ENCODE measurements at places on chromosomes 2 and 18.

DNA sequence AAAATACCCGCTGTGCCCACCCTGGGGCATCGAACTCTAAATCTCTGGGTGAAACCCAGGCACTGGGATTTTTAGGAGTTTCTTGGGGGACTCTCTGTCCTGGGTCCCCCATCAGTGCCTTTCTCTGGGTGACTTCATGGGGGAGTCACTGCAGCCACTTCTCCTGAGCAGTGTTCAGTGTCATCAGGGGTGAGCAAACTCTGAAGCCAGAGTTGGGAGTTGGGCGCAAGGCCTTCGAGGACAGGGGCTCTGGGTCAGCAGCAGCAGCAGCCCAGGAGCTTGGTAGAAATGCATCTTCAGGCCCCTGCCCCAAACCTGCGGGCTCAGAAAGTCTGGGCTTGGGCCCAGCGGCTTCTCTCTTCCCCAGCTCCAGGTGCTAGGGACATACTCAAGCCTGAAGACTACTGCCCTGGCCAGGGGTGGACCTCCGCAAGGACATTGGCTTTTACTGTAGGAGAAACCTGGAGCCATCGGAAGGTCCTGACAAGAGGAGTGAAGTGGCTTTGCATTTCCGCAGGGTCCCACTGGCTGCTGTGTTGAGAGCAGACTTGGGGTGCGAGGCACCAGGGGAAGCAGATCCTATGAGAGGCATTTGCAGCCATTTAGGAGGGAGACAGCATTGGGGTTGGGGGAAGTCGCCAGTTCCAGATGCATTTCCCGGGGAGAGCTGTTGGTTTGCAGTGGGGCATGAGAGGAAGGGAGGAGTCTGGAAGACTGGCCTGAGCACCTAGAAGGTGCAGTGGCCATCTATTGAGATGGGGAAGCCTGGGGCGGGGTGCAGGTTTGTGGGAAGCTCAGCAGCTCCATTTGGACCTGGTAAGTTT is 51.5 kb upstream of the FAHD2A start:
- DNase-seq, result no peak

DNA sequence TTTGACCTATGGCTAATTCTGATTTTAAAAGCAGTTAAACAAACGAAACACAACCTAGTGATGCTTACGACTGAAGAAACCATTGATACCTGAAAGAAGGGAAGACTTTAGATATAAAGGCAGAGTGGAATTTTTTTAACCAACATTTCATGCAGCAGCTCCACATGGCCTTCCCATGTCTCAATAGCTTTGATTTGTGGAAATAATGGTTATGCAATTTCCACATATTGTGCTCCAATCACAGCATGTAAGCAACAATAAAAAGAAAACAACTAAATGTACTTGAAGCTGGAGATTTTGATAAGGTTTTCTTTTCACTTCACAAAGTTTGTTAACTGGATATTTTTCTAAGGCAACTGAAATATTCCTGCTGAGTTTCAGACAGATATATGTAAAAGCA is 82.0 kb upstream of the SLC39A10 start:
- no peak for DNase-seq

DNA sequence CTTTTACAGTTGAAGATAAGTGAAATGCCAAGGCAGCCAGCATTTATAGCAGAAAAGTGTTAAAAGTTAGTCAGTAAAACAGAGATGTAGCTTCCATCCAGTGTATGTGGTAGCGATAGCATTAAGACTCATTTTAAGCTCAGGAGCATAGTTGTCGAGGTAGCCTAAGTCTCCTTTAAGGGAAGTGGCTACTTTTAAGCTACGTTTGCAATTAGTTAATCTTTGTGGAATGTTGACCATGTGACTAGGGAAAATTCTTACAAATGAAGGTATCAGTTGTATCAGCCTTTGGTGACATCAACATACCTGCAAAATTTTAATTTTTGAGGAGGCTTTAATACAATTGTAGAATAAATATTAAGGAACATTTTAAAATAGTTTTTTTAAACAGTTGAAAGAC is 61.9 kb downstream of the LHCGR start:
- DNase-seq, result no peak

GRCh38 chr2:55017428-55017827 is 32.8 kb downstream of the RTN4 start:
- DNase-seq, result no peak

GRCh38 chr18:9993521-9994025 is 79.8 kb downstream of the VAPA start:
- DNase-seq, result no peak

DNA sequence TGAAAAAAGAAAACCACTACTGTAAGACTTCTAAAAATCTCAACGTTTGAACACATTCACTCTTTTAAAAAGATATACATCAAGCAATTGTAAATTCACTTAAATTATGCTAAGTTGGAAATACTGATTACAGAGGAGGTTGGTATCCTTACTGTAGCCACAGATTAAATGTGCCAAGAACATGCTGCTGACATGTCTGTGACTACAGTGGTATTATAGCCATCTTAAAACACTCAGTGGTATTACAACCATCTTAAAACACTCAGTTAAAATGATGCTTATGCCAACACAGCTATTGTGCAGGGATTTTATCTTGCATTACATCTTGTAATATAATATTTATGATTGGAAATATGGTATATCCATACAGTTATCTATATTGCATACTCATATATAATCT is 50.0 kb downstream of the TMEM131 start:
- DNase-seq, result no peak

- no peak for DNase-seq
These were observed 4.2 kb downstream of the UGGT1 start for GRCh38 chr2:128095201-128095600.

GRCh38 chr2:130846686-130847375 is 10.1 kb downstream of the ARHGEF4 start:
- no peak for DNase-seq

DNA sequence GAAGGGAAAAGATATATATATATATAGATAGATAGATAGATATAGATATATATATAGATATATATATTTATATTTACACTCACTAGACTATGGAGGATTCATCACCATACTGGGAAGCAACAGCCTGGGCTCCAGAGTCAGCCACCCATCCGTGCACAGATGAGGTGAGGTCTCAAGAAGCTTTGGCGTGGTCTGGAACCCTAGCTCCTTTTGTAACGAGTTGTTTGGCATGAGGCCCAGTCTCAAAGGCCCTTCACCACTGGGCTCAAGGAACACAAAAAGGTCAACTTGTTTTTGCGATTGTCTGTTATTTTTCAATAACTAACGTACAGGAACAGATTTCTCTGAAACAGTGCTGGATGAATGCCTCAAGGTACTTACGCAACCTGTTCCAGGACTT is 448.7 kb downstream of the CMPK2 start:
- no peak for DNase-seq

- no peak for DNase-seq
These were observed 16.5 kb downstream of the USP34 start for GRCh38 chr2:61454383-61454782.
